HepG2 (cell line): ENCODE measurements at places on chromosomes 6 and 20.

DNA sequence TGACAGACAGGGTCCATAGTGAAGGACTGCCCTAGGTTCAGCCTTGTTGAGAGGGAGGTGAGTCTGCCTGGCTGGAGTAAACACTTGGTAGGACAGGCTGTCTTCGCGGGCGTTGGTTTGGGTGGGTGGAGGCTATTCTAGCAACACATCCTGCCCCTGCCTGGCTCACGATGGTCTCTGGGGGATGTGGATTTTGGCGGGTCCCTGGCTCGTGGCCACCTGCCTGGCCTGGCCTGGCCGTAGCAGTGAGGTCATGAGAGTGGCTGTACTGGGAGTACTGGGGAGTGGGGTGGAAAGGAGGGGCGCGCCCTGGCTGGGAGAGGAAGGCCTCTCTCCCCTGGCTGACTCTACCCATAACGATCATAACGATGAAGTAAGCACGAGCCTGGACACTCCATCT is 30.2 kb upstream of the MRPS18A start:
- H3K4me3 ChIP-seq, result no peak overlapping the region
- peaks cover 4% of the 10 kb centered on the region; the same call in 1 of the 2 replicates for H3K27me3 ChIP-seq
- H3K27ac ChIP-seq, result no peak overlapping the region
- peaks cover 48% of the 10 kb centered on the region for H3K4me1 ChIP-seq
- no peak for DNase-seq

- no peak within 1 kb of the TSS for H3K27ac ChIP-seq
- H3K36me3 ChIP-seq, result no peaks in the 10 kb centered on the region
- peak within 1 kb of the TSS; percentile 50 for H3K4me3 ChIP-seq
Measured at GRCh38 chr20:36875702-36876472, at the start of gene TLDC2. TSS of gene TLDC2 (plus strand) at chr20:36876138. CDS start at chr20:36876175, 37 bp downstream.

- DNase-seq, result no peak
- H3K36me3 ChIP-seq, result 0 out of 2 replicates have a peak, but pooled peaks cover 2% of the 10 kb centered on the region
- peak overlapping the region; percentile 10; the same call in 1 of the 2 replicates for H3K4me3 ChIP-seq
- no peak overlapping the region for H3K27ac ChIP-seq
- H3K4me1 ChIP-seq, result peaks cover 37% of the 10 kb centered on the region
Measured at GRCh38 chr20:58308680-58309527, 611 bp upstream of the RAB22A start.

DNA sequence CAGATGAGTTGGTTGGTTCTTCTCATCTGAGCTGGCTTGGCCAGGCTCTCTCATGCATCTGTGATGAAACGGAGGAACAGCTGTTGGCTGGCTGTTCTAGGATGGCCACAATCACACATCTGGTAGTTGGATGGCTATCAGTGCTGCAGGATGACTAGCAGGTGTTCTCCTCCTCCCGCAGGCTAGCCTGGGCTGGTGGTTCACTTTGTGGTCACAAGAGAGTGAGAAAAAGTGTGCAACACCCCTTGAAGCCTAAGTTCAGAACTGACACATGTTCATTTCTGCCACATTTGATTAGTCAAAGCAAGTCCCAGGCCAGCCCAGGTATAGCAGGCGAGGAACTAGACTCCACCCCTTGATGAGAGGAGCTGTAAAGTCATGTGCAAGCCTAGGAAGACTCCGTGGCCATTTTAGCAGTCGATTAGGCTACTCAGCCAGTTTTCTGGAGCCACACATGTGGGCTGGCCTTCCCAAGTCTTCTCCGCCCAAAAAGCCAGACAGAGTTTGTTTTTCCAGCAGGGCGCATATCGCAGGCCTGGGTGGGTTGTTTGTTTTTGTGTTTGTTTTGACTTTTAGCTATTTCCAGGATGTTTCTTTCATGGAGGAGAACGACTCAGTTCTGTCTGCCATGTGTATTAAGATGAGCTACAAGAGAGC is 120.8 kb downstream of the ISM1 start:
- no peak overlapping the region for H3K4me3 ChIP-seq
- H3K36me3 ChIP-seq, result no peaks in the 10 kb centered on the region
- H3K4me1 ChIP-seq, result peaks cover 71% of the 10 kb centered on the region
- DNase-seq, result no peak

DNA sequence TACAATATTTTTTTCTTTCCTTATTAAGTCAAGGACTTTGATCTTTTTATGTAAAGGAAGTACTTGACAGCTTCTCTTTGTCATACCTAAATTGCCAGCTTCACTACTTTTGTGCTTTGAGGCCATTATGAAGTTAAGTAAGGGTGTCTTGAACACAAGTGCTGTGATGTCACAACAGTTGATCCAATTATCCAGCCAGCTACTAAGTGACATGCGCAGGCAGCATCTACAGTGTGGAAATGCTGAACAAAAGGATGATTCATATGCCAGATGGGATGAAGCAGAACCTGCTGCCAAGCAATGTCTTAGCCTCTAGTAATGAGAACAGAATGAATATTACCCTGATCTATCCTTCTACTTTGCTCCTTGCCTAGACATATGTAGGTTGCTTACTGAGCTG is 68.3 kb upstream of the TMEM244 start:
- H3K4me1 ChIP-seq, result no peaks in the 10 kb centered on the region
- no peak for DNase-seq
- no peak overlapping the region for H3K4me3 ChIP-seq
- H3K36me3 ChIP-seq, result no peaks in the 10 kb centered on the region

GRCh38 chr6:78868116-78868515 is 765 bp downstream of the IRAK1BP1 start:
- no peaks in the 10 kb centered on the region for H3K27me3 ChIP-seq
- peaks cover 12% of the 10 kb centered on the region for H3K4me1 ChIP-seq
- peak overlapping the region; percentile 80 for H3K4me3 ChIP-seq
- H3K36me3 ChIP-seq, result no peaks in the 10 kb centered on the region
- no peak for DNase-seq

- no peaks in the 10 kb centered on the region for H3K4me1 ChIP-seq
- H3K27me3 ChIP-seq, result no peaks in the 10 kb centered on the region
- H3K36me3 ChIP-seq, result no peaks in the 10 kb centered on the region
- no peak for DNase-seq
Measured at GRCh38 chr6:95690328-95690727, 113.0 kb downstream of the MANEA start.

DNA sequence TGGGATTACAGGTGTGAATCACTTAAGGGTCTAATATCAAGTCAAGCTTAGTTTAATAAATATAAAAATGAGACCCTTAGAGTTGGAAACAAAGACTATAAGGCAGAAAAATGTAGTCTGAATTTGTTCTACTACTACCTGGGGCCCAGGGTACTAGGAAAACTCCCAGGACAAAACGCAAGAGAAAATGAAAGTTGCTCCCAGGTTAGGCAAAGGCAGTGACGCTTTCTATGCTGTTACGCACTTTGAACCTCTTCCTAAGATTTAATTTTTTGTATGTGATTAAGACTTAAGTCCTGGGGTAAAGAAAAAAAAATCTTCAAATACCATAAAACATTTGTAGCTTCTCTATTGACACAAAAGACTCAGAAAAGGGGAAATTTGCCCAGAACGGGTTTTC is 17.3 kb downstream of the DSP start:
- H3K27ac ChIP-seq, result peak overlapping the region; percentile 78
- no peak for DNase-seq
- H3K4me3 ChIP-seq, result no peak overlapping the region
- H3K27me3 ChIP-seq, result no peaks in the 10 kb centered on the region
- H3K4me1 ChIP-seq, result peaks cover 88% of the 10 kb centered on the region
- peaks cover 77% of the 10 kb centered on the region for H3K36me3 ChIP-seq

DNA sequence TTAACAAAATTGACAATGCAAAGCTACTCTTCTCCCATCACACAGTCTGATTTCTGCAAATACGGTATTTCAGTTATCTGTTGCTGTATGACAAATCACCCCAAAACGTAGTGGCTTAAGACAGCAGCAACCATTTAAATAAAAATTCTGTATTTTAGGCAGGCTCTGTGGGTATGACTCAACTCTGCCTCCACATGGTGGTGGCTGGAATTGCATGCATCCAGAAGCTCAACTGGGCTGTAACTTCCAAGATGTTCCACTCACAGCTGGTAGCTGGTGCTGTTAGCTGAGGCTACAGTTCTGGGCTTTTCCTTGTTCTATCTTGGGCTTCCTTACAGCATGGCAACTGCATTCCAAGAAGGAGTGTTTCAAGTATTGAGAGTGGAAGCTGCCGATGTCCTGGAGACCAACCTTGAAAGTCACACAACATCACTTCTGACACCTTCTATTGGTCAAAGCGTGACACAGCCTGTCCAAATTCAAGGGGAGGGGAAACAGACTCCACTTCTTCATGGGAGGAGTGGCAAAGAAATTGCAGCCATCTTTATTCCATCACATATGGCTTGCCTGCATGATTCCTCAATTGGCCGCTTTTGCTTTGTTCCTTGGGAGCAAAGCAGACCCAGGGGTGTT is 39.7 kb upstream of the TULP1 start:
- peaks cover 2% of the 10 kb centered on the region; the same call in 1 of the 2 replicates for H3K27me3 ChIP-seq
- no peaks in the 10 kb centered on the region for H3K36me3 ChIP-seq
- peak; percentile 40 for DNase-seq
- peaks cover 7% of the 10 kb centered on the region; the same call in 1 of the 2 replicates for H3K4me1 ChIP-seq
- H3K4me3 ChIP-seq, result no peak overlapping the region
